ENCODE measurements at places on chromosomes 5 and 9.

DNA sequence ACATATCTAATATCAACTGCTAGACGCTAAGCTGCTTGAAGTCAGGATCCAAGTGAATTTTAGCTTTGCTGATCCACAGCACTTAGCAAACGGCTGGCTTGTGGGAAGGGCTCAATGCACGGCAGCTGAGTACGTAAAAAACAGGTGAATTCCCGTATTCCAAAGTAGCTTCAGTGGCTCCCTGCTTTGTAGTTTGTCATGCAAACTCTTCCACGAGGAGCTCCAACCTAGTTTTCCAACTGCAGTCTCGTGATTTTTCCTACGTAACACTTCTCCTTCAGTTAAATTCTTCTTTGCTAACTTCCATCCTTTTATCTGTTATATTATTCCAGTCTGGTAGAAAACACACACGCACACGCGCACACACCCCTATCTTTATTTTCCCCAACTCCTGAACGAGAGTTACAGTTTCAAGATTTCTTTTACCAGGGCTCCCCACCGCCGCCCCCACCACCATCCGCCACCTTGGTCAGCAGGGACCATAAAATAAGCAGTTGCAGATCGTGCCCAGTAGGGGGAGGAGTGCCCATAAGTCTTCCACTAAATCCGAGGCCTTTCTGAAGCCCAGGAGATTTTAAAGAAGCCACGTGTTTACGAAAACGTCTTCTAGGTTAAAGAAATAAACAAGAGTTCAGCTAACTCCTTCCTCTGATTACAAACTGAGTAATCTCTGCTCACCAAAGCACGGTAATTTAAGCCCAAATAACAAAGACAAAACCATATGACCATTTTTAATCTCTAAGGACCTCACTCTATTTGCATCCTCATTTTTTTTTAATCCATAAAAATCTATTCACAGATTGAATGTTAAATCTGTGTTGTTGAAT, 34.8 kb upstream of the TRIO start:
- DNase-seq: no peak

DNA sequence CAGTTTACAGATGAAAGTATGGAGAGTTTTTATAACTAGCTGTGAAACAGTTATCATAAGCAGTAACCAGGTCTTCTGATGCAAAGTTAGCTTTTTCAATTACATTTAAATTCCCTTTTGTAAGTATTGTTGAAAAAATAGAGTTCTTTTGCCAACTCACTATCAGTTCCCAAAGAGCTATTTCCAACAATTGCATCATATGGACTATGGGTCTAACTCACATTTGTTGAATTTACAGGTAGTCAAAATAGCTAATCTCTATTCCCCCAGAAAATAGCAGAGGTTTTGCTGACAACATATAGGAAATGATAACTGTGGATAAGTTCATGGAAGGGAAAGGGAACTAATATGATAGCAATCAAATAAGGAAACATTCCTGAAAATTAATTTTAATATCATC, 1.4 kb downstream of the SPINK1 start:
- no peak for DNase-seq

DNA sequence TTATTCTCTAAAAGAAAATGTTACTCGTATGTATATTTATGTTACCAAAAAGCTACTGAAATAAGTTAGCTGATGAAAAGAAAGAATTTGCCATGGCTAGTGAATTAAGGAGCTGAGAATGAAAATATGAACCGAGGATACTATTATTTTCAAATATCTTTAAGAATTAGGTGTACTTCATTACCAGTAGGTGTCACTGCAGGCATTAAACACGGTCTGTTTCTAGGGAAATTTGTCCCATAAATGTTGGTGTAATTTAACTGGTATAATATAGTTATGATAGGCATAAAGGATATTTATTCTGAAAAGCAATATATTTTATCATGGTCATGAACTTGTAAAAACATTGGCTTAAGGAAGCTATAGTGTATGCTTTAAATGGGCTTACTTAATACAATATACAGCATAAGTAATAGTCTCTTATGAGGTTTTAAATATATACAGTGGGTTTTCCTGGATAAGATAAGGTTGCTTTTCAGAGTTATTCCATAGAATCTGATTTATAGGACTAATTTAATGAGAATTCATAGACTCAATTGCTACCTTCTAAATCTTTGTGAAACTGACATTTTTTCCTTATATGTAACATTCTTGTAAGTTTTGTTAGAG, 72.4 kb upstream of the MPDZ start:
- no peak for DNase-seq

GRCh38 chr9:18335825-18336224, 138.1 kb upstream of the ADAMTSL1 start:
- no peak for DNase-seq

DNA sequence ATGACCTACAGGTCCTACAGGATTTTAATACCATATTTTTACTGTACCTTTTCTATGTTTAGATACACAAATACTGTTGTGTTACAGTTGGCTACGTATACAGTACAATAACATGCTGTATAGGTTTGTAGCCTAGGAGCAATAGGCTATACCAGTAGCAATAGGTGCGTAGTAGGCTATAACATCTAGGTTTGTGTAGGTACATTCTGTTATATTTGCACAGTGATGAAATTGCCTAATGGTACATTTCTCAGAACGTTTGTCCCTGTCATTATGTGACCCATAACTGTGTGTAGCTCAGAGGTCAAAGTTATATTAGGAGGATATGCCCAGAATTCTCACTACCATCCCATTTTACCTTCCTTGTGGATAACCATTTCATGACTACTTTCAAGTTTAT, 59.7 kb downstream of the NIPBL start:
- DNase-seq: no peak

GRCh38 chr5:157744051-157745011, 819 bp downstream of the LSM11 start:
- no peak for DNase-seq

GRCh38 chr9:14750821-14751220, 28.3 kb upstream of the CER1 start:
- no peak for DNase-seq

DNA sequence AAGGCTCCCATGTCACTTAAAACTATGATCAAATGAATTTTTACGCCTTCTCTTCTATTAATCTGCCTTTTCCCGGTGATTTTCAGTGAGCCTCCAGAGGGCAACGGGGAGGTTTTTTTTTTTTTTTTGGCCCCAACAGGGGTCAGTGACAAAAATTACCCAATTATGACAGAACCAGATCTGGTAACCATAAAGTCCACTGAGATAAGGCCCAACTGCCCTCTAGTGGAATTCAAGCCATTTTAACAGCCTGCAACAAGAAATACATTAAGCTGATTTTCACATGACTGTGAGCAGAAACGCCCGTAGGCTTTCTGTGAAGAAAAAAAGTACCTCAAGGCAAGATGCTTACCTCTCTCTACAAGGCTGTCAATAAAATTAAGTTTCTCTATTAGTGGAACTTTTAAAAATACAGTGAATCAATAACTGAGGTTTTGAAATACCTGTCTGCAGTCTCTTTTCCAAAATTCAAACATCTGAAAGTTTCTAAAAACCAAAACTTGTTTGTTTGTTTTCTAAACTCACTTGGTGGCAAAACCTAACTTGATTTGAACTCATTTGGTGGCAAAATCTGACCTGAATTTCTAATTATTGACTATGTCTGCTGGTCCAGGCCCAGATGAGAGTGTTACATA, 49.7 kb upstream of the FST start:
- no peak for DNase-seq

GRCh38 chr5:148816357-148816756, 10.1 kb upstream of the ADRB2 start:
- DNase-seq: no peak

- no peak for DNase-seq
These were observed 36.9 kb upstream of the TXN start for GRCh38 chr9:110293248-110293647.

DNA sequence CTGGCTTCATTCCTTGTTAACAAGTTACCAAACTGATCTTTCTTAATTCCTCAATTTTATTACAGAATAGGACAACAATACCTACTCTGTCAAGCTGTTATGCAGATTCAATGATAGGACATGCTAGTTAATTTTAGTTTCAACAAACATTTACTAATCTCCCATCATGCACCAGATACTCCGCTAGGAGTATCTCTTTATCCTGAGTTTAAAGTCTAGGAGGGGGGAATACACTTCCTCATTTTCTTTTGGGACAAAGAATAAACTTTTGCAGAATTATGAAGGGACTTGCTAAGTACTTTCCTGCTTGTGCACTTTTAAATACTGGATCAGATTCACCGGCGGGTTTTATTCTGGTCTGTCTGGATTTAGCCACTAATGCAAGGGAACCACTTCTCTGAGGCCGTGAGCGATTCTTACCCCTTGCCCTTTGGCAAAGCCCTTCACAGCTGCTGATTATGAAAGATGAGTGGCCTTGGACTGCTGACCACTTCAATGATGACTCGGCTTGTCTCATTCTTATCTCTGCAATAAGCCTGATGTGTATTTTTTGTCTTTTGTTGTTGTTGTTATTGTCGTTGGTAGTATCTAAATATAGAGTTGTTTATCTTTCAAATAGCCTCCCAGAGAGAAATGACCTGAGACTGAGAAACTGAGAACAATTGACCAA, 73.9 kb downstream of the RMI1 start:
- DNase-seq: no peak

GRCh38 chr9:79807971-79808370, 236.2 kb downstream of the TLE4 start:
- DNase-seq: no peak

DNA sequence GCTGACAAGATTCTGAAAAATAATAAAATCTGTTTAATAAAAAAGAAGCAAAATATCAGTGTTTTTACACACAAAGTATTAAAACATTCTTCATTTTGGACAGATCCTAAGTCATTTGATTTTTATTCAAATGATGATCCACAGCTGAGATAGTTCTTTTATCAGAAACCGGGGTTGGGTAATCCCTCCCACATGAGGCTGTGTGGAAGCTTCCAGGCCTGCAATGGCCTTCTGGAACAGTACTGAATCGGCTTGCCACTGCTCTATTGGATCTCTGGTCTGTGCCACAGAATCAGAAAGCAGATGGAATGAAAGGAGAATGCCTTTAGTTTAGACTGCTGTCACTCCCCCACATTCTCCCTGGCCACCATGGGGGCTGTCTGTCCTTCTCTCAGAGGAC, 6.1 kb upstream of the C5orf58 start:
- DNase-seq: no peak

DNA sequence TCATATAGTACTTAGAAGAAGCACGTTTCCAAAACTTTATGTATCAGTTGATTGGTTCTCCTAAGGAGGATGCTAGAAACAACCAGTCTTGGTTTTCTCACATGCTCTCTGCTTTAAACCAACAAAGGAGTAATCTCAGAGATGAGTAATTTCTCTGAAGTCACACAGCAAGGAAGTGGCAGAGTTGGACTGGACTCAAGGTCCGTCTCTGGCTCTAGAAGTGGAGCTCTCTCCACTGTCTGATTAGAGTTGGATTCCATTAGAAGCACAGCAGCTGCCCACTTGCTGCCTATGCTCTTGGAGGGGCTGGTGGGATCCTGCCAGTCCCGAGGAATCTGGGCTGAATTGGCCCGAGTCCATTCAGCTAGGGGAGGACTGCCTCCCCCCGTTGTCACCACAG, 21.0 kb downstream of the RALGPS1 start:
- no peak for DNase-seq

DNA sequence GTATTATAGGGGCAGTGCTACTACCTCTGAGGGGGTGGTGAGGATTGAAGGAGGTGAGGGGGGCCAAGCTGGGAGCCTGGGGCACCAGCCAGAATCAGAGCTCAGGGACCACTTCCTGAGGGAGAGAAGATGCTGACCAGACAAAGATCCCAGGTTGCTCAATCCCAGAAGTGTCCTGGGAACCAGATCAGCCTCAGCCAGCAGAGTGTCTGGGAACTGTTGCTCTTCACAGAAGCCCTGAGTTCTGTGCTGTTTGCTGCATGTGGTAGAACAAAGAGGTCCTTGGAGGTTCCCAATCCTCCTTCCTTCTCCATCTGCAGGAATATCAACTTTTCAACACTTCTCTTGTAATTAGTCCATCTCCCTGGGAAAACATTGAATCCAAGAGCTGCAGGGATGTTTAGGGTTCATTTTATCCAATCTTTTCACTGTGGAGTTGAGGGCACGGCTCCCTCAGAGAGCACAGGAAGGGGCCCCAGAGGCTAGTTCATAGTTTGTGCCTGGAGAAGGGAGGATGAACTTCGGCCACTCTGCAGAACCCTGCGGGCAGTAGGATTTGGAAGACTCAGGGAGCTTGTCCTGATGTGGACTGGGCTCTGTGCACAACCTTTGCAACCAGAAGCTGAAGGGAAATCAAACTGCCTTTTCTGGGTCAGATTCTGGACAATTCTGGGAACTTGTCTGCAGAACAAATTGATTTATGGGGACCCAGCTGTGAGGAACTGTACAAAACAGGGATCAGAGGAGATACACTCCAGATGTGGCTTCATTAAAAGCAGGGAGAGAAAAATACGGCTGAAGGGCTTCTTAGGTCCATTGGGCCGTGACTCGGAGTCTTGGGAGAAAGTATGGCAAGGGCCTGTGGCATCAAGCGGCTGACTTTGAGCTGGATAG, 57.1 kb downstream of the GALNT12 start:
- peak; percentile 9 for DNase-seq

GRCh38 chr5:15338546-15338945, 161.4 kb upstream of the FBXL7 start:
- no peak for DNase-seq

- no peak for DNase-seq
These were observed 115.5 kb downstream of the MPDZ start for GRCh38 chr9:13163946-13164345.

Measured in AG04449 (cell line).